ENCODE measurements at places on chromosomes 4 and X.

GRCh38 chr4:72997409-72997808, 72.1 kb downstream of the COX18 start:
- no peak for DNase-seq

- DNase-seq = no peak
These were observed 12.9 kb upstream of the WDR17 start for GRCh38 chr4:176052744-176053143.

DNA sequence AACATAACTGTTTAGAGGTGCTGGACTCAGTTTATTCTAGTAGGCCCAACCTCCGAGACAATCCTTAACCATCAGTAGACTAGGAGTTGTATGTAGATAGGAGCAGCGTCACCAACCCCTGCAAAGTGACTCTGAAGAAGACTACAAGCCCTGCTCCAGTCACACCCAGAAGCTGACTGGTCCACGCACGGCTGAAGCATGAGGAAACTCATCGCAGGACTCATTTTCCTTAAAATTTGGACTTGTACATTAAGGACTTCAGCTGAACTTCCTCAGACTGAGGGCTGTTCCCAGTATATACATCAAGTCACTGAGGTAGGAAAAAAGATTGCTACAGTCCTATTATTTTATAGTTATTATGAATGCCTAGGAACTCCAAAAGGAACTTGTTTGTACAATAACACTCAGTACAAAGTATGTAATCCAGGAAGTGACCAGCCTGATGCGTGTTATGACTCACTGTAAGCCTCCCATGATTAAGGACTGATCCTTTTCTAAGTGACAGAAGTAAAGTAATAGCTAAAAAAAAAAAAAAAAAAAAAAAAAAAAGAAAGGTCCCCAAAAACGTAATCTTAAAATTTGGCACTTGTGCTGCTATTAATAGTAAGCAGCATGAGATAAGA, 41.6 kb upstream of the UGT2B7 start:
- peak; percentile 2 for DNase-seq

- peak; percentile 13 for DNase-seq
These were observed 29.6 kb downstream of the PDK3 start for GRCh38 chrX:24494647-24495075.

DNA sequence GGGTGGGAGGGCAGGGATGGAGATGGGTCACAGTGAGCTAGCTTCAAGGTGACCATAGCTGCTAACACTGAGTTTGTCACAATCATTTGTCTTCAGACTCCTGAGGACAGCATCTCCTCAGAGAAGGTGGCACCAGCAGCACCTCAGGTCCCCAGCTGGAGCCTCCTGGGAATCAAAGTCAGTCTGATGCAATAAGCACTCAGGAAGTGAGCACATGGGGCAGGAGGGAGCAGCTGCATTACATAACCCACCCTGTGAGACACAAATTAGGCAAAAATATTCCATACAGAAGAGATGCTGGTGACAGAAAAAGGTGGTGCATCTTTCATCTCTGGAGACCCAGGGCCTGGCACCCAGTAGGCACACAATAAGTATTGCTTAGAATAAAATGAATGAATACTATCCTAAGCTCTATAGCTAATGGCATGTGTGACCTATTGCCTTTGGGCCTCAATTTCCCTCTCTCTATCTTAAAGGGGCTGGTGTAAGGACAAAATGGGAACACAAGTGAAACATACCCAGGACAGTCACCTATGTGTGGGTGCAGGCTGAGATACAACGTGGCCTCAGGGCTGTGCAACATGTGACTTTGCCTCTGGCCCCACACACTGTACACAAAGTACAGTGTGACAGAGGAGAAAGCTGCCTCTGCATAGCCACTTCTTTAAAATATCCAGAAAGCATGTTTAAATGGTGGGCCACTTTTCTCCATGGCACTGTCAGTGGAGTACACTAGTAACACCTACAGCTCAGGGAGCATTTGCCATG, 37.1 kb downstream of the SLC39A8 start:
- no peak for DNase-seq

DNA sequence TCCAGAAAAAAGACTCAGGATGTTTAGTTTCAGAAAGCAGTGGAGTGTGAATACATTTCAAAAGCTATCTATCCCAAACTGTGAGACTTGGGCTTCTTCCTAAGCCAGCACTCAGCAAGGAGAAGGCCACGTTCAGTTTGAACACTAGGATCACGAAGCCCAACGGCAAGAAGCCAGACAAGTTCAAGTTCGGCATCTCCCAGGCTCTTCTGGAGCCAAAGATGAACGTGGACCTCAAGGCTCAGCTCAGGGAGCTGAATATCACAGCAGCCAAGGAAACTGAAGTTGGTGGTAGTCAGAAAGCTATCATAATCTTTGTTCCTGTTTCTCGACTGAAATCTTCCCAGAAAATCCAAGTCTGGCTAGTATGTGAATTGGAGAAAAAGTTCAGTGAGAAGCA, 7.6 kb downstream of the PLAC1 start:
- DNase-seq = no peak

DNA sequence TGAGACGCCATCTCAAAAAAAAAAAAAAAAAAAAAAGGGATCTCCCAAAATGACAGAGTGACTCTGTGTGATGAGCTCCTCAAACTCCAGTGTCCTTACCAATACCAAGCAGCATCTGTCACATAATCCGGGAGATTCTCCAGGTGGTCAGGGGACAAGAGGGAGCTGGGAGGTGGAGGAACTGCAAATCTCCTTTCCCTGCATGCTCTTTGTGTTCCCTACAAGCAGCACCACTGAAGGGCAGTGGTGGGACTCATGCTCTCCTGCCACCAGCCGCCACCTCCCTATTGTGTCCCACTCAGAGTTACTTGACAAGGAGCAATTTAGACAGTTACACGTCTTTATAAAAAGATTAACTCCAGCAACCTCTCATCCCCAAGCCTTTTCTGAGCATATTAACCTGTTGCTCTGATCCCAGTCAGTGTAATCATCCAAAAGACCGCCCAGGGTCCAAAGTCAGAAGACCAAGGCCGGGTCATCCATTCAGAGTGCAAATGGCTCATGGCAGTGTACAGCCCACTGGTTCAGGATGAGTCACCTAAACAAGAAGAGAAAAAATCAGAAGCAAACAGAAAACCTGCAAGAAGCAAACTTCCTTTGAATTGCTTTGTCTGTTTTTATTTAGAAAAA, 23.6 kb downstream of the MGST2 start:
- no peak for DNase-seq

DNA sequence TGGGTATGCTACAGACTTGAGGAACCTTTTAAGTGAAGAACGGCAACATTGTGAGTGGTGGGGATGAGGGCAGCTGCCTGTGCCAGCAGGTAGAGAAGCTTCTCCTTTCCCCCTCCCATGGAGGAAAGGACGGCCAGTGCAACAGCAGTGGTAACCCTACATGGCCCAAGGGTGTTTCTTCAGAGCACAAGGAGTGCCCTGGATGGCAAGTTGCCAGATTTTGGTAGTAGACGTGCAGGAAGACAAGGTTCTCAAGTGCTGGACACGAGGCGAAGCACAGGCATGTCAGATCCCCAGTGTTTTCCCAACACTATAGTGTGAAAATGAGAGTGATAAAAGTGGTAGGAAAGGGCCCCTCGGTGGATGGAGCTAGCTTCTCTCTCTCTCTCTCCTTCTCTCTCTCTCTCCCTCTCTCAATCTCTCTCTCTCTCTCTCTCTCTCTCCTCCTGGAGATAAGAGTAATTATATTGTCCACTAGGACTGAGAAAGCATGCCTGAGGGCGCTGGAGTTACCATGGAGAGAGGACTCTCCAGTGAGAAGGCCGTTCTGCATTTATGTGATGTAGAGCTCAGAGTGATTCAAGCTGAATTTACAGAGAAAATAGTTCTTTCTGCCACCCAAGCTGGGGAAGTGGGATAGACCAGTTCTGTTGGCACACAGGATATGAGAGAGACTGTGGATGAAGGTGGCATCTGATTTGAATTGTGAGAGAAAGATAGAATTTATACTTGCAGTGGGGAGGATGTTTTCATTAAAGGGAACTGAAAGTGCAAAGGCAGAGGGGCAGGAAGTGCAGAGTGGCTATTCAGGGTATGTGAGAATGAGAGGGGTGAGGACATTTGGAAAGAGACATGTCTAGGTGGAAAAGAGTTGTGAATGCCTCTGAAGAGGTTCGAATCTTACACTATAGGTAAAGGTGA, 25.7 kb upstream of the TRPC3 start:
- no peak for DNase-seq

- DNase-seq = no peak
These were observed 74.4 kb downstream of the OTC start for GRCh38 chrX:38426785-38427184.

DNA sequence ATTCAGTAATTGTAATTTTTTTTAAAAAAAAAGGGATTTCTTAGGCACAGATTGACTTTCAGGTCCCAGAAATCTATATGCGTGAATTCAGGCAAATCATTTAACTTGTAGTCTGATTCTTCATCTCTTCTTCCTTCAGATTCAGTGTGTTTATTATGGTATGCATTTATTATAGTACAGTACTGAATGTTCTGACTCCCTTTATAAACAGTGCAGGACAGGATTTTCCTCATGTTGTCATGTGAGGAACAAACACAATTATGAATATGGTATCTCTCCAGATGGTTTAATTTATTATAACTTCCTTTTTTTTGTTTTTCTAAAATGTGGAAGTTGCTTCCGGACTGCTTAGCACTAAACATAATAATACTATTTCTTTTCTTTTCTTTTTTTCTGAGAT, 54.2 kb downstream of the RPS3A start:
- no peak for DNase-seq

DNA sequence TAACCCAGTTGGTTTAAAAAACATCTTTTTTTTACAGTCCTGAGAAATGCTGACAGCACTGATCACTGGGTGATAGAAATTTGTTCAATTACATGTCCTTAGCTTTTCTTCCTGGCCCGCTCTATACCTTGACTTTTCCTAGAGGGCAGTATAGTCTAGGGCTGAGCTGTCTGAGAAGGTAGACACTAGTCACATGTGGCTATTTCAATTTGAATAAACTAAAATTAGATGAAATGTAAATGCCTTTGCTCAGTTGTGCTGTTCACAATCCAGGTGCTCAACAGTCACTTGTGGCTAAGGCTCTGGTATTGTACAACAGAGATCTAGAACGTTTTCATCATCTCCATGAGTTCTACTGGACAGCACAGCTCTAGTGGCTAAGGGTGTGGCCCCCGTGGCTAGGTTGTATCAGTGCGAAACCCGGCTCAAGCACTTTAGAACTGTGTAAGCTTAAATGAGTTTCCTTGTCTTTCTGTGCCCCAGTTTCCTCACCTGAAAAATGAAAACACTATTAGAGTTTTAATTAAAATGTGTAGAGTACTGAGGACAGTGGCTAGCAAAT, 111.6 kb upstream of the WDR17 start:
- no peak for DNase-seq

GRCh38 chr4:155339999-155340398, 36.8 kb downstream of the MAP9 start:
- no peak for DNase-seq

- no peak for DNase-seq
These were observed 68.4 kb downstream of the AR start for GRCh38 chrX:67612231-67612630.

DNA sequence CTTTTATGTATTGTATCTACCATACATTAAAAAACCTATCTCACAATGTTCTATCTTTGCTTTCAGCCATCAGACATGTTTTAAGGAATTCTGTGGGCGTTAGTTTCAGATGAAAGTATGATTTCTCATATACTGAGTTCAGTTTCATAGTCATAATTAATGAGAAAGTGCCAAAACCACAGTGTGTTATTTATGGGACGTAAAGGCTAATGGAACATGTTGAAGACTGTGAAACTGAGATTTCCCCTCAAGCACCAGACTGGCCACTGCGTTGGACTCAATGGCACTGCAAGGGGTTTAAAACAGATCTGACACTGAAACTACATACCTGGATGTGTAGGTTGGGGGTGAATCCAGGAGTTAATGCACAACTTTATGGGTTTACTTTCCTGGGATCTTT, 32.0 kb downstream of the F8 start:
- DNase-seq = no peak

DNA sequence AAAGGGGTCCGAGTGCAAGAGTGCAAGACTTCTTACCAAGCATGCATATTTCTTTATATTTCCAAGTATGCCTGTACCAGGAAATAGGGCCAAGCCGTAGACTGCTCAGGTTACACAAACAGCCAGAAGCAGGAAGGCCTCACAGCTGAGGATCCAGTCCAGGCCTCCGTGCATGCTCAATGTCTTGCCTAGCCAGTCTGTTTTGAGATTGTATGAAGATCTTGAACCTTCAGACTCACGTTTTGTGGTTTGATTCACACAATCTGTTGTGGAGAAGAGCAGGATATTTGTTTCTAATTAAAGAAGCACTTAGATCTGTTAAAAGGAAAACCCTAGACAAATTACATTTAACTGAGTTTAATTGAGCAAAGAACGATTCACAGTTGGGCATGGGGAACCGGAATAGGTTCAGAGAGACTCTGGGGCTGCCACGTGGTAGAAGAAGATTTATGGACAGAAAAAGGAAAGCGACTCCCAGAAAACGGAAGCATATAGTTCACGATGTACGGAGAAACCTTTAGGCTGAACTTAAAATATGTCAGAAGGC, 1.2 kb downstream of the MGST2 start:
- peak; percentile 14 for DNase-seq

DNA sequence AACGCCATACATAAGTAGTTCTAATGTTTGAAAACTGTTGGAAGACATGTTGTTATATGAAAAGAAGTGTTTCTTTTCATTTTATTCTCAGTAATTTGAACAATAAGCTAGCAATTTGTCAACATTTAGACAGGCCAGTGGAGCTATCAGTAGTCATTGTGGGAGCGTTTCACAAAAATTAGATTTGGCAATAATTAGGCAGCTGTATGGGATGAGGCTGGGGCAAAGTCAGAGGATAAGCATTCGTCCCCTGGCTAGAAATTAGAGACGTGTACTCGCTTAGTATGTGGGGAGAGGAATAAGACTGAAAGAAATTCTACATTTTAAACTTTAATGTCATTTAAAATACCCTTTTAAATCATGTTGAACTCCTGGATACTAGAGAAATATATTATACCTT, 70.6 kb downstream of the TMEM144 start:
- DNase-seq = no peak

DNA sequence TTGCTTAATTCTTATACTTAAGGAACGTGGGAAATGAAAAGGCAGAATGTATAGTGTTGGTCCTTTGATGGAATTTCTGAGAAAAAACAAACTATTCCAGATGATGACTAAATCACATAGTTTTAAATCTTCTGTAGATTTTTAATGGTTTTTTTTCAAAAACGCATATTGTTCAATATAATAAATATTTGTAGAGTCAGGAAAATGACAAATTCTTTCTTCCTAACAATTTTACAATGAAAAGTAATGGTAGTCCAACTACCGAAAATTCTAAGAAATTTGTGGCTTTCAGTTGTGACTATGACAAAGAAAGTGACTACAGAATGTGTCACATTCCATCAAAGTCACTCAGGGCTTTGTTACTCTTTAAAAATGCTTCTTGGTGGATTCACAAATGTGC, 164.8 kb upstream of the PITX2 start:
- no peak for DNase-seq

GRCh38 chr4:186904101-186904500, 180.4 kb upstream of the FAT1 start:
- DNase-seq = peak; percentile 82

- peak; percentile 44 for DNase-seq
These were observed 37.3 kb downstream of the APBB2 start for GRCh38 chr4:41177016-41177415.
